ENCODE measurements at places on chromosomes 11 and 22.
A peak's percentile ranks its signal among the peaks of the same experiment; 100 is the strongest.

DNA sequence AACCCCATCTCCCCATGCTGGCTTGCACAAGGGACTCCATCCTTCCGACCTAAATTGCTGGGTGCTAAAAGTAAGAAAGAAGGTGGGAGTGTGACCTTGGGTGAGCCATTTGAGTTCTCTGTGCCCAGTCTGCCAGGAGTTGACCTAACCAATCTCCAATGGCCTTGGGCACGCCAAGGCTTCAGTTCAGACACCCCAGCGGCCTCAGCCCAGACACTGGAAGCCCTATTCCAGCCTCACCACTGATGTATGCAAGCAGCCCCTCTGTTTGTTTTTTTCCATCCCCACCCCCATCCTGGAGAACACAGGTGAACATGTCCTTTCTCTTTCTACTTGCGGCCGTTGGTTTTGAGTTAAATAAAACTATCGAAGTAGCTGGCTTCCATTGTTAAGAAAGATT lies 31.9 kb downstream of the MYH9 start:
- DNase-seq = no peak

GRCh38 chr11:64656862-64657261 lies 65.8 kb downstream of the SLC22A12 start:
- peak; percentile 10 for DNase-seq

DNA sequence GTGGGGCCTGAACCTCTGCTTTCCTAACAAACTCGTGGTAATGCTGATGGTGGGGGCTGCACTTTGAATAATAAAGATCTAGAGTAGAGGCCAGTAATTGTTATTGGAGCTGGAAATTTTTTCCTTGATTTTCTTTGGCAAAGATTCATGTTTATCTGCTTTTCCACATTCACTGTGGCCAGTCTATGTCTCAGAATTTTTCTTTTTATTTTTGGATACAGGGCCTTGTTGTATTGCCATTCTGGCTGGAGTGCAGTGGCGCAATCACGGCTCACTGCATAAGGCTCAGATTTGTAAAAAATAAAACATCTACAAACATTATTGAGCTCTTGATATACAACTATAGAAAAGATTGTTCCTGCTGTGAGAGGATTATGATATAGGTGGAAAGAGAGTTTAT lies 1.6 kb downstream of the TMEM135 start:
- DNase-seq = no peak

- DNase-seq = peak; percentile 69
Measured at GRCh38 chr11:114163830-114164401, 104.4 kb downstream of the ZBTB16 start.

DNA sequence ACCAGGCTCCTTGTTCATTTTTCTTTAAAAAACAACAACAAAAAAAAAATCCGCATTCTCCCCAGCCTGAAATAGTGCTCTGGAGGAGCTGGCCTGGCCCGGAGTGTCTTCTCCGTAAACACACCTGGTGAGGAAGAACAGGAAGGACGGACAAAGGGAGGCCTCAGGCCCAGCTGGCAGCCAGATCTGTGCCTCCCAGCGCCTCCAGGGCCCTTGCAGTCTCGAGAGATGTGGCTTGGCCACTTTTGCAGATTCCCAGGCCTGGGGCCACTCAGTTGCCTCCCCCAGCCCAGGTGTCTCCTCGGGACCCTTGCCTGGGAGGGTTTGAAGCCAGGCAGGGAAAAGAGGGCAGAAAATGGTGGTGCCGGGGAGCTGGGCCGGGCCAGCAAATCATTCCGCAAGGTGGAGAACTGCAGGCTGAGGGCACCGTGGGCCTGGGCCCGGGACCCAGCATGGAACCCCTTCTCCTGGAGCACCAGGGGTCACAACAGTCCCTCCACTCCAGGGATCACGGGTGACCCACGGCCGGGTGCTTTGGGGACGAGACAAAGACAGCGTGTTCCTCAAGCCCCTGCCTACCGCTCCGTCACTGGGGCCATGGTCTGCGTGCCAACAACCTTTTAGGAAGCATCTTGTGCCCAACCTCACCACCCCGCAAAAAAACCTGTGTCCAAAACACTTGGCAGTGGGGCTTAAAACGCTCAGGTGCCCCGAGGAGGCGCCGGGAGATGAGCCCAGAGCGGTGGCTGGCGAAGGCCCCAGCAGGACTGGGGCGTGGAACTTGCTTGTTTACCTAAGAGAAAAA lies 67.1 kb upstream of the WNT7B start:
- DNase-seq = no peak
